ENCODE measurements at places on chromosomes 3 and 15.

DNA sequence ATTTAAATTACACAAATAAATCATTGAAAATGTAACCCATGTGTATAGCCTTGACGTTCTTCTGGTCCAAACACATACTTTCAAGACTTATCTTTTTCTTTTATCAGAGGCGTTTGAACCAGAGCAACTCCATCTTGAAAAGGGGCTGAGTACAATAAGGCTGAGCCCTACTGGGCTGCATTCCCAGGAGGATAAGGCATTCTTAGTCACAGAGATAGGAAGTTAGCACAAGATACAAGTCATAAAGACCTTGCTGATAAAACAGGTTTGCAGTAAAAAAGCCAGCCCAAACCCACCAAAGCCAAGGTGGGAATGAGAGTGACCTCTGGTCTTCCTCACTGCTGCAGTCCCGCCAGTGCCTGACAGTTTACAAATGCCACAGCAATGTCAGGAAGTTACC is 101.0 kb upstream of the IGSF10 start:
- no peak for DNase-seq

GRCh38 chr3:185317674-185318073 is 45.3 kb upstream of the MAP3K13 start:
- DNase-seq = no peak

- no peak for DNase-seq
Measured at GRCh38 chr3:111733154-111733553, 125.9 kb upstream of the PHLDB2 start.

- DNase-seq = no peak
Measured at GRCh38 chr15:74610302-74610951, 5.2 kb upstream of the CLK3 start.

GRCh38 chr3:57464801-57465200 is 79.3 kb downstream of the DNAH12 start:
- DNase-seq = no peak

GRCh38 chr15:35693286-35693685 is 147.3 kb upstream of the DPH6 start:
- DNase-seq = peak; percentile 17

GRCh38 chr3:79390352-79390751 is 377.4 kb downstream of the ROBO1 start:
- DNase-seq = no peak

- peak; percentile 94 for DNase-seq
Measured at GRCh38 chr3:149180057-149180573, 41.5 kb downstream of the CP start.
